Stimulated activated CD4-positive, alpha-beta T cell treated with anti-CD3 and anti-CD28 coated beads, Interleukin-15, amount 100 ng/mL, for 1 hour (primary cell): ENCODE measurements at places on chromosomes 11 and 22.
A peak's percentile ranks its signal among the peaks of the same experiment; 100 is the strongest.

DNA sequence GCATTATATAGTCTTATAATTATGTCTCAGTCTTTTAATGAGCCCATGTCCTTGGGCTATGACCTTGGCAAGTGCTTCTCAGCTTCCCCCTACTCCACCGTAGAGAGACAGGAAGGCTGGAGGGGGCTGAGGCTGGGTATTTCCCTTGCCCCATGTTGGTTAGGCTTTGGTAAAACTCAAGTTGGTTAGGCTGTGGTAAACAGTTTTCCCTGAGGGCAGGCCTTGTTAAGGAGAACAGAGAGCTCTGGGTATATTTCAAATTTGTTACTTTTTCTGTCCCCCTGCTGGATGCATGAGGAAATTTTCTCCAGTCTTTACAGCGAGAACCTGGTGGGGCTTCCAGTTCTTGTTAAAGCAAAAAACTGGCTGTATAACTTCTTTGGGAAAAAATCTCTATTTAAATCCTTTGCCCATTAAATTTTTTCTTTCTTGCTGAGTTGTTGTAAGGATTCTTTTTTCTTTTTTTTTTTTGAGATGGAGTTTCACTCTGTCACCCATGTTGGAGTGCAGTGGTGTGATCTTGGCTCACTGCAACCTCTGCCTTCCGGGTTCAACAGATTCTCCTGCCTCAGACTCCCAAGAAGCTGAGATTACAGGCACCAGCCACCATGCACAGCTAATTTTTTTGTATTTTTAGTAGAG lies 12.2 kb upstream of the DCHS1 start:
- no peak for DNase-seq

DNA sequence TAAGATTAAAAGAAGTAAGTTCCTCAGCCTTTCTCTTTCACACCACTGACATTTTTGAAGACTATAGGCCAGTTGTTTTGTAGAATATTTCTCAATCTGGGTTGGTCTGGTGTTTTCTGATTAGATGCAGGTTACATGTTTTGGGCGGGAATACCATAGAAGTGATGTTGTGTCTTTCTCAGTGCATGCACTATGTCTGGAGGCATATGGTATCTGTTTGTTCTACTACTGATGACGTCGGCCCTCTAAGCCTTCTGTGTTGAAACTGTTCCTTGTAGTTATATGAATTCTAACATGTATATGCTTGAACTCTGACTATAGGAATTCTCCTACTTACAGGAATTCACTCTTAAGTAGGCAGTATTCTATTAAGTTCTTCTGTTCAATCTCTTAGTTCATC lies 21.6 kb downstream of the ZFTA start:
- DNase-seq = no peak

GRCh38 chr11:57368845-57369232 lies 12.1 kb downstream of the PRG3 start:
- DNase-seq = no peak

GRCh38 chr22:40651563-40652501 lies 15.3 kb upstream of the MRTFA start:
- peak; percentile 51 for DNase-seq

DNA sequence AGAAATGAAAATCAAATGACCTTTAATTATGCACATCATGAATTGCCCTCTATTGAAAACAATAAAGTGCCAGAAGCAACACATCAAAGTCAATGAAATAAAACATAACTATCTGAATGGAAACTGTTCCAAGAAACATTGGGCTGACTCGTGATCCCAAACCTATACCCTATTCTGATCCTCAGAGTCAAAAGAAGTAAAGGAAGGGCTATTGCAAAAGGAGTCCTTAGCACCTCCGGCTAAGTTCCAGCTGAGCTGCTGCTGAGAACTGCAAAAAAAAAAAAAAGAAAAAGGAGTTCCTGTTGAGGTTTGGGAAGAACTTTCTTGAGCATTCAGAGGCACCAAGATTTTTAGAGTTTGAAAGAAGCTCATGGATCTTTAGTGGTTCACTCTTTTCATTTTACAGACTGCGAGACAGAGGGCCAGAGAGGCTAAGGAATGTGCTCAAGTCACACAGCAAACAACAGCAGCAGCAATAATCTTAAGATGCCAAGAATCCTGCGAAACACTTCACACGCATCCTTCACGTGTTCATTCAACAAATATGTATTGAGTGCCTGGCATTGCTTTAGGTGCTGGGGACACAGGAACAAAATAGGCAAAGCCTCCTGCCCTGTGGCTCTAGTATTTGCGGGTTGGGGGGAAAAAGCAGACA lies 841 bp upstream of the TMPRSS13 start:
- DNase-seq = no peak

- no peak for DNase-seq
These were observed 246.2 kb downstream of the NTM start for GRCh38 chr11:131616481-131617140.

DNA sequence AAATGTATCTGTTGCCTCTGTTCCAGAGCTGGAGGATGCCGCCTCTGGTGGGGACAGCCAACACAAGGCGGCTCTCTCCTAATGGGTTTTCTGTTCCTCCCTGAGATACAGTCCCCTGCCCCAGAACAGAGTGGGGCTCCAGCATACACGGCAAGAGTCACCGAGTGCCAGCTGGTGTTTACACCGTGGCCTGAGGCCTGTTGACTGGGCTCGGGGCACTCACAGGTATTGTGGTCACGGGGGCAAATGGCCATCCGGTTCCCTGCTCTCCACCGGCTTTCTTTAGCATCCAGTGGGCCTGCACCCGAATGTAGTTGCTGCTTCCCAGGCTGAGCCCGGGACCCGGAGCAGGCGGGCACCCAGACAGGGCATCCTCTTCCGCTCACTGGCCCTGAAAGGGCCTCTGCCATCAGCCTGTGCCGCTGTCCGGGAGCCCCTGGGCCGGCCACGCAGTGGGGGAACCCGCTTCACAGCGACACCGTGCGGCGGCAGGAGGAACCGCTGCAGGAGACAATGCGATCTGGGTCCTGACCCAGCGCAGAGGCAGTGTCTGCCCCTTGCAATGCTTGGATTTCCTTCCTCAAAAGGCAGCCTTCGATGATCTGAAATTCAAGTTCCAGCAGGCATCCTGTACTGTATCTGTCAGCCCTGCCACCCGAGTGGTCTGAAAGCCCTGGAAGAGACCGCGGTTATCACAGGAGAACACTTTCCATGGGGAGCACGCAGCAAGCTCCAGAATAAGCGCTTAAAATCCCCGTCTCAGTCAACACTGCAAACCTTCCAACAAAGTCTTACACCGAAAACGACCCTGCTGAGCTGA lies 859 bp upstream of the KRTAP5-5 start:
- DNase-seq = peak; percentile 36

- DNase-seq = no peak
These were observed 100.0 kb upstream of the OR4B1 start for GRCh38 chr11:48116437-48117228.

GRCh38 chr11:113974741-113975470 lies at the start of gene HTR3A:
Gene HTR3A, plus strand, starts transcription at chr11:113975108. Its CDS starts 218 bp downstream, at chr11:113975326.
- DNase-seq = no peak

- no peak for DNase-seq
These were observed 35.7 kb downstream of the SFI1 start for GRCh38 chr22:31532060-31532459.

DNA sequence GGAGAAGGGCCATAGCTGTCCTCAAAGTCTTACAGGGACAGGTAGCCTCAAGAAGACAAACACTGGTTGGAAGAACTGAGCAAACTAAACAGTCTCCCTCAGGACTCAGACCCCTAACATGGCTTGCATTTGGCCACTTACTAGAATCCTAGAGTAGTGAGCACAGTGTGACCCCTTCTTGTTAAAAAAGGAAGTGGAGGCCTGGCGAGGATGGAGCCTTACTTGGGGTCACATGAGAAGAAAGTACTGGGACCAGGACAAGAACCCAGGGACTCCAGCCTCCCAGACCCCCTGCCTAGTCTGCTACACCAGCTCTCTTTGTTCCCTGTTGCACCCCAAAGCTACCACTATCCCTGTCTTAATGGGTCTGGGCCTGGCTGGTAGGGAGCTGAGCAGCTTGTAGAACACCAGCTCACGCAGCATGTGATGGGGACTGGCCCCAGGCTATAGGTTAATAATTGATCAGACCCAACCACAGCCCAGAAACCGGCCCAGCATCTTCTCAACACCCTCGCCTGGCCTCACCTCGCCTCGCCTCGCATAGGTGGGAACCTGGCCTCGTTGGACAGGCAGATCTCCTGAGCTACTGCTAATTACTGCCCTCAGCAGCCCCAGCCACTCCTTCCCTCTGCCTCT lies 17.6 kb downstream of the DGAT2 start:
- no peak for DNase-seq

GRCh38 chr11:131288521-131289091 lies 81.8 kb upstream of the NTM start:
- no peak for DNase-seq

DNA sequence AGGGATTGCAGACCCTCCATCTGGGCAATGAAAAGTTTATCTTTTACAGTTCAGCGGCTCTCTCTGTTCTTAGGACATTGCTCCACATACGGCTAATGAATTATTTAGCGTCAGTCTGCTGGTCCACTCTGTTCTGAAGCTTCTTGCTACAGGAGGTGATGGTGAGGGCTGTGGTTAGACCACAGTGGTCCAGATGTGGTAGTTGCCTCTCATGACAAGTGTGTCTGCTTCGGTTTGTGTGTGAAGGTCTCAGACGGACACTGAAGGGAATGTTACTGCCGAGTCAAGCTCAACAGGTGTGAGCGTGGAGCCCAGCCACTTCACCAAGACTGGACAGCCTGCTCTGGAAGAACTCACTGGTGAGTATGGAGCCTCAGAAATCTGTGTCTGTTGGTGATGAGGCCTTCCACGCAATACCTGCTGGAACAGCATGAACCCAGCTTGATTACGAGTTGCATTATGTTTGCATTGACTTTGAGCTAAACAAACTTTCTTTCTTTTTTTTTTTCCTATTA lies 220.8 kb downstream of the DBX1 start:
- DNase-seq = no peak

- no peak for DNase-seq
These were observed 4.8 kb downstream of the TIMP3 start for GRCh38 chr22:32806296-32806695.

GRCh38 chr22:30185129-30185528 lies 61.4 kb downstream of the LIF start:
- DNase-seq = no peak

GRCh38 chr11:47087801-47088200 lies 88.9 kb downstream of the ARFGAP2 start:
- no peak for DNase-seq

DNA sequence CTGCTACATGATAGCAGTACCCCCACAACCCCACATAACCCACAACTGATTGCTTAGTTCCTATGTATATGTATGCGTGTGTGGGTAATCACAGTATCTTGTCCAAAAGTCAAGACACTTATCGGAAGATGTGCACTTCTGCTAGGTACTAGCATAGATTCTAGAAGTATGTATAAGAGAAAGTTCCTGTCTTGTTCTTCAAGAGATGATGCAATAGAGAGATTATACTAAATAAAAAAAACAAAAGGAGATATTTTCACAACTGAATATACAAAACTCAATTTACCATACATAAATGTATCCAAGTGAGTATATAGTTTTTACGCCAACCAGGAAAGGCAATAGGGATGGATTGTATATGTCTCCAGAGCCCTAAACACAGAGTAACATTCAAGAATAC lies 112.0 kb downstream of the FCHSD2 start:
- DNase-seq = no peak

GRCh38 chr22:48578138-48579042 lies 1249.3 kb downstream of the BRD1 start:
- DNase-seq = no peak

- no peak for DNase-seq
These were observed 483.4 kb upstream of the LARGE1 start for GRCh38 chr22:34403667-34404066.
